ENCODE measurements at places on chromosomes 2 and 18.

- DNase-seq, result no peak
Observed at GRCh38 chr2:59440491-59440890, 1113.0 kb downstream of the BCL11A start.

DNA sequence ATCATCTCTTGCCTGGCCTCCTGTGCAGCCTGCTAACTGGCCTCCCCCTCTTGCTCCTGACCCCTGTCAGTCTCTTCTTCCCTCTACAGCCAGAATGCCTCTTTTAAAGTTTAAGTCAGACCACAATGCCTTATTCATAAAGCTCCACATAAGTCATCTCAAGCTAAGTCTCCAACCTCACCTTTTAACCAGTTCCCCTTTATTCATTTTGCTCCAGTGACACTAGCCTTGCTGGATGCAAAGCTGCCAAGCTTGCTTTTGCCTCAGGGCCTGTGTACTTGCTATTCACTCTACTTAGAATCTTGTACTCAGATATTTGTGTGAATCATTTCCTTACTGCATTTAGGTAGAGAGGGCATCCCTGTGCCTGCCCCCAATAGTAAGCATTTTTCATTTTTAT is 180.9 kb downstream of the PDE1A start:
- DNase-seq, result no peak

- no peak for DNase-seq
Observed at GRCh38 chr2:211401328-211401727, 844.9 kb downstream of the CPS1 start.

DNA sequence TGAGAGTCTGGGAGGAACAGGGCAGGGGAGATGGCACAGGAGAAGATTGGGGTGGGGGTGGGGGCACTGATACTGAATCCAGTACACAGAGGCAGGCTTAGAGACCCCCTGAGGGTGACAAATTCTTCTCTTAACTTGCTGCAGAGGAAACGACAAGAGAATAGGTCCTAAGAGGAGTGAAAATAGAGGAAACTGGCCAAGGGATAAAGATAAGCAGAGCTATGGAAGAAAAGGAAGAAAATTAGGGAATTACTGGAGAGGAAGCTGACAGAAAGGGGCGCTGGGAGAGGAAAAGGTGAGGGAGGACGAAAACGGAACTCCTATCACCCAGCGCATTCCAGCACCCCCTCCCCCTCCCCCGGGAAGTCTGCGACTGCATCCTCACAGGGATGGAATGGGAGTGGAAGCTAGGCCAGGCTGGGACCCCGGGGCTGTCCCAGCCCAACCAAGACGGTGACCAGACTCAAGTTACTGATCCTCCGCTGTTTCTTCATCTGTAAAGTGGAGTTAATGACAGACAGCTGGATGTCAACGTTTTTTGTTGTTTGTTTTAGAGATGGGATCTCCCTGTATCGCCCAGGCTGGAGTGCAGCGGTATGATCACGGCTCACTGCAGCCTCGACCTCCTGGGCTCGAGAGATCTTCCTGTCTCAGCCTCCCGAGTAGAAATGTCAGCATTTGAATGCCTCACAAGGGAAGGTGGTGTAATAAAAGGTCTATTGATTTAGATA is 2.6 kb upstream of the EMX1 start:
- no peak for DNase-seq

All from activated CD4-positive, alpha-beta T cell treated with anti-CD3 and anti-CD28 coated beads, Interleukin-2, amount 50 U/mL, for 16 hours (primary cell).